NCI-H2171 (cell line): ENCODE measurements at places on chromosomes 5 and 9.

DNA sequence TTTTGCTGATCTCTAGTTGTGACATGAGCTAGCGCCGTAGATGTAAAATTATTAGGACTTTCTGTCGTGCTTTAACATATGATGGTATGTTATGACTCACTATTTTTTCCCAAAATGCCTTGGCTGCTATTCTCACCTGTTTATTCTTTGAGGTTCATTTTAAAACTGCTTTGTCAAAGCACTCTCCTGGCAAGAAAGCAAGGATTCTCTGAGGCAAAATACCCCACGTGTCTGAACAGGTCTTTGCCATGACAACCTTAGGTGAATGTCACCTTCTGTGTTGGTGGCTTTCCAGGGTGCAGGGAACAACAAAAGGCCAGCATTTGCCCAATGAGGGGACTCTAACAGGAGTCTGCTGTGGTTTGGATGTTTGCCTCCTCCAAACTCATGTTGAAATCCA lies 30.6 kb upstream of the COL5A1 start:
- DNase-seq = no peak

- no peak for DNase-seq
These were observed 5.2 kb upstream of the RAPGEF6 start for GRCh38 chr5:131640043-131640856.

DNA sequence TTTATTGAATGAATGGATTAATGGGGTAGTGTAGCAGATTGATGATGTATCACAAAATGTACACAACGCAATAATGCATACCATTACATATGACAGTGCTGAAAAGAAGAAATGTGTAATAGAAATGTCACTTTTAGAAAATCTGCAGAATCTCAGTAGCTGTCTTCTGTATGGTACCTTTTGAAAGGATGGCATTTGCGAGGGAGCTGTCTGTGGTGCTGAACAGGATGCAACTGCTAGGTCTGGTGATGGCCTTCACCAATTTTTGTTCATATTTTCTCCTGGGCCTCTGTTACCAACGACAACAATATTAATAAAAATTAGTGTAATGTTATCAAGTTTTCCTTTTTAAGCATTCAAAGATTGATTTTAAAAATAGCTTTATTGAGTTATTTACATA lies 36.2 kb upstream of the OTULIN start:
- DNase-seq = no peak

- DNase-seq = no peak
These were observed 77.8 kb upstream of the ZNF618 start for GRCh38 chr9:113798062-113799030.

DNA sequence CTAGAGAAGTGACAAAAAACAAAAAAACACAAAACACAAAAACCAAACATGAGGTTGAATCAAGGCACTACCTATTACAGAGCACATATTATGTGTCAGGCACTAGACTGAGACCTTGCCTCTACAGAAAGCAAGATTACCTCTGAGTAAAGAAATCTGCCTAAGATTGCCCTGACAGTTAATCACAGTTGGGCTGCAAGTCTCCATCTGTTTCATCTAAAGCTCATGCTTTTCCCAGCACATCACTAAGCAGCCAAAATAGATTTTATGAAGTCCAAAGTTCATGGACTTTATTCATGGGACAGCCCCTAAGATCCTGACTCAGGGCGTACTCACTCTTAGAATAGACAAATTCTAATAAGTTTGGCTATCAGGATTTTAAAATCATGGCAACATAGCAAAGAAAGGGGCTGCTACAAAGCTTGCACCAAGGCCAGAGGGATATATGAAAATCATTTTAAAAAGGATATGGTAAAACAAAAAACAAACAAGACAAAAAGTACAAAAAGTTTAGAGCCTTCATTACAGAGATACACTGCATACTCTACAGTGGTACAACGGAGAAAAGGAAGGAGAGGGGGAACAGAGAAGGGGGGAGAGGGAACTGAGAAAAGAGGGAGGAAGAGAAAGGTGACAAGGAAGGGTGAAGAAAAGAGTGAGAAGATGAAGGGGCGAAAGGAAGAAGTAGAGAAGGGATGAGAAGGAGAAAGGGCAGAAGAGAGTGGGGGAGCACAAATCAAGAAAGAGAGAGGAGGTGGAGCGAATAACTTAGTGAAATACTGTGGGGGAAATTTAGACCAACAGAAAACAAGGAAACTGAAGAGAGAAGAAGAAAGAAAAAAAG lies 58.2 kb downstream of the RICTOR start:
- no peak for DNase-seq
